ENCODE measurements at places on chromosomes 5 and 9.
A peak's percentile ranks its signal among the peaks of the same experiment; 100 is the strongest.

GRCh38 chr5:128357226-128357625 is 180.8 kb downstream of the FBN2 start:
- DNase-seq, result no peak

DNA sequence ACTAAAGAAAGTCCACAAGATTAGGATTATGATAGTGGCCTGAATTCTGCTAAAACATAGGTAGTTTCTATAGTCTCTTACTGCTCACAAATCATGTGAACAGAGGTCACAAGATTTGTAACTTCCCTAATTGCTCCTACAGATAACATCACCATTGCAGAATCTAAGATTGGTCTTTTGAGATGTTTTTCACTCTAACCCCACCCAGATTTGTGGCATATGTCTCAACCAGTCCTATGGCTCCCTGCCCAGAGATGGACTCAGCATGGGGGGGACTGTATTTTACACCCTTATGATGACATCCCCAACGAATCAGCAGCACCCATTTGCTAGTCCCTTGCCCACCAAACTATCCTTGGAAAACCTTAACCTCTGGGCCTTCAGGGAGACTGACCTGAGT is 1046.2 kb downstream of the CDH12 start:
- no peak for DNase-seq

DNA sequence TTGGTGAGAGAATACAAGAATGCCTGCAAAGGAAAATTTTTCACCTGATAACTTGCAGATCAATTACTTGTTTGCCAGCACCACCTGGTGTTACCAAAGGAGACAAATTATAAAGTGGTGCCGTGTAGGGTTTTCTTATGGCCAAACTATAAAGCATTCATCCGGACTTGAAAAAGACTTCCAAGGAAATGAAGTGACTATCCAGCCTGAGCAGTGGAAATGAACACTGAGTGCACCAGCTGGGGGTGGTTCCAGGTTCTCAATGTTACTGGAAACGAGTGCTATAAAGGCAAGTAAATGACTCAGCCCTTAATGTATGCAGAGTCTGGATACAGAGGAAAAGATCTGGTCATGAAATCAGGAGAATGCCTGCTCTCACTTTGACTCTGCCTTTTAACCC is 113.1 kb downstream of the DNAH5 start:
- DNase-seq, result peak; percentile 11

DNA sequence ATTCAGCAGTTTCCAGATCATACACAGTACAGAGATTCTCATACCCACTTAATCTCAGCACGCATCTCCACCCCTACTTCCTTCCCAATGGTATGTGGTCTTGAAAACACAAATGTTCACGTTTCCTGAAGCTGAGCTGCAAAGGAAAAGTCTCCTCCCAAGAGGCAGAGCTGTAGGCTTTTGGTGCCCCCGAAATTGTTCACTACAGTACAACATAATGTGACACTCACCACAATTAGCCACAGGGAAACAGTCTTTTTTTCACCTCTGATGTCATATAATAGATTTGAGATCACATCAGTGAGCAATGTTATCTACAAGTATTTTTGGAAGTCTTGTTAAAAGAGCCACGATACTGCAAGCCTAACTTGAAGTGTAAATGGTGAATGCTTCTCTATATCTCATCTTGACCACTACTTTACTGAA is 40.2 kb downstream of the NFIB start:
- peak; percentile 83 for DNase-seq

- DNase-seq, result no peak
These were observed 8.2 kb upstream of the IRF1 start for GRCh38 chr5:132498686-132499271.

- no peak for DNase-seq
These were observed 52.2 kb upstream of the SPATA31E1 start for GRCh38 chr9:87830446-87830845.

DNA sequence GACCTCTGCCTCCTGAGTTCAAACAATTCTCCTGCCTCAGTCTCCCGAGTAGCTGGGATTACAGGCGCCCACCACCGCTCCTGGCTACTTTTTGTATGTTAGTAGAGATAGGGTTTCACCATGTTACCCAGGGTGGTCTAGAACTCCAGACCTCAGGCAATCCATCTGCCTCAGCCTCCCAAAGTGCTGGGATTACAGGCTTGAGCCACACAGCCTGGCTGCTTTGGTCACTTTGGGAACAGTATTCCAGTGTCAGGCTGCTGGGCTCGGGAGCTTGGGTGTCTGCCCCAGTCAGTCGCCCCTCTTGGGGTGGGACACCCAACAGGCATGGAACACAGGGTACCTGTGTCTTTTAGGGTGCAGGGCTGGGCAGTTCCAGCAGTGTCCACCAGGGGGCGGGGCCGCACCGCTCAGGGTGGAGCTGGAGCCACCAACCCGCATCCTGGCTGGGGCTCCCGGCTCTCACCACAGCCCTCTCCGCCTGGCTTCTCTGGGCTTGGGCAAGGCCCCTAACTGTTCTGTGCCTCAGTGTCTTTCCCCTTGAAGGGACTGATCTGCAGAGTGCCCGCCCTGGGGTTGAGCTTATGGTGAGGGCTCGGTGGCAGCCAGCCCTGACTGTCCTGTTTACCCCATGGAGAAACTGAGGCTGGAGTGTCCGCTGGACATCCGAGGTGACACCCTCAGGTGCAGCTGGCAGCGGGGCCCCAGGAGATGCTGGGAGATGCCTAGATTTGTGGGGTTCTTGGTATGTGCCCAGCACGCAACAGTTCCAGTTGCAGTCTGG is 6.4 kb upstream of the RNU6ATAC start:
- no peak for DNase-seq

DNA sequence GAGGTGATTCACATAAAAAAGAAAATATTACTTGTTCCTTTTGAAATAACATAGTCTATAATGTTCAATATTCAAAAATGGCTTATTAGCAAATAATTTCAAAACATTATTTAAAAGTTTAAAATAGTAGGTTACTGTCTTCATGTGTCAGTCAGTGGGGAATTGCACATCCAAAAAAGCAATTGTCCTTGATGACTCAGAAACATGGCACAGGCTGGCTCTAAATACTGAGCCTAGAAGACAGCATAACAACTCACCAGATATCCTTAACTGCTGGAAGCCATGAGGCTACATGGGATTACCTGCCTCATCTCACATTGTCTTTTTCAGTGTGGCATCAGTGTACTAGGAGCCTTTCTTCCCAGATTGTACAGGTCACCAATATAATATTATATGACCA is 439.5 kb upstream of the RGMB start:
- DNase-seq, result no peak

DNA sequence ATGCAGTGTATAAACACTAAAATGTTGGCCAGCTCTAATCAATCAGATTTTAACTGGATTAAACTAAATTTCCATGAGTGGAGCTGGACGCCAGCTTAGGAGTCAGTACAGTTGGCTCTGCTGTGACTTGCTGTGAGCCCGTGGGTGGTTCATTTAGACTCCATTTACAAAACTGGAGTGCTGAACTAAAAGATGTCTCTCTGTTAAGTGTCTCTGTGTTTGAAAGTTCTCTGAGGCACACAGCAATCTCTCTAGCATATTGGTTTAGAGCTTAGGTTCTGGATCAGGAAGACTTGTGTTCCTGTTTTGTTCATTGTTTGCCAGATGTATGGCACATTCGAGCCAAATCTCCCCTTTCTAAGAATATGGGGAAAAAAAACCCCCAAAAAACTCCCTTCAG is 28.0 kb upstream of the ARL14EPL start:
- DNase-seq, result no peak

- no peak for DNase-seq
These were observed 56.4 kb downstream of the PRKACG start for GRCh38 chr9:68957479-68957878.

DNA sequence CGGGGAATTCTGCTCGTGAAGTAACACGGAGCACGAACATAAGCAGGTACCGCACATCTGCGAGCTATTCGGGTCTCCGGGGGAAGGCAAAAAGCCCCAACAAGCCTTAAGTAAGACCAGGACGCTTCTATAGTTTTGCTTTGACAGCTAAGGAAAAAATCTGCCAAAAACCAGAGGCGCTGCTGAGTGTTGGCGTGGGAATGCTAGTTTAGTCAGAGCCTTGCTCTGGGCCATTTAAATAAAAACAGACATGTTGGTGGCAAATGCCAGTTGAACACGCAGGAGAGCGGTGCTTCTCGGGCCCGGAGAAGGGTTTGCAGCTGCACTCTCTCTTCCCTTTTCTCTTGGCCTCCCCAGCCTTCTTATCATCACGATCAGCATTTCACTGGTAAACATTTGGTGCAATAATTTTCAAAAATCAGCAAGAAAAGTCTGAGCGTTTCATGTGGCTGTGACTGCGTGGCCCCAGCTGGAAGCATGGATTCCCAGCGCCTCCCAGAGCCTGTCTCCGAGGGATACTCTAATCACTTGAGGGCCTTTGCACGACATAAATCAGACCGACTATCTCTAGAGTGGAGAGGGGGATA is 6.4 kb upstream of the NOTCH1 start:
- DNase-seq, result no peak

Data from dermis blood vessel endothelial cell (primary cell).